ENCODE measurements at places on chromosomes 16 and 17.

DNA sequence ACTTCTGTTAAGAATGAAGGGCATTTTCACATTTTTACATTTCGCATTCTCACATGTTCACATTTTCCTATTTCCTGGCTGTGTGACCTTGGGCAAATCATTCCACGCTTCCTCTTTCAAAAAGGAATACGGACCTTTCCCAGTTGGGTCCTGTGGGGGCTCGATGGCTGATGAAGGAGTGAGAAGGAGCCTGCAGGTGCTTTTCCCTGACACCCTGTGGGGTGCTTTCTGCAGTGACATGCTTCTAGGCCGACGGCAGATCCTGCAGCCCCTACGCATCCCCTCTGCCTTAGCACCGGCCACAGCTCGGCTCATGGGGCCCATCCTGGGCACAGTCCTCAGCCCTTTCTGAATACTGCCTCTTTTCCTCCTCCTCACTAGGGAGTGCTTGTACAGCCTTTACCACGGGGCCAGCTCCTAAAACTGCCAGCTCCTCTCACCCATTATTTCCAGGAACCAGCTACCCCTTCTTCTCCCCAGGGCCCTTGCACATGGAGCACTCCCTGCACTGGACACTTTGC lies 91.0 kb downstream of the FOXL1 start:
- no peak for DNase-seq

GRCh38 chr16:15509593-15510535 lies 75.5 kb downstream of the BMERB1 start:
- DNase-seq, result no peak

- no peak for DNase-seq
Observed at GRCh38 chr16:27500801-27501200, 48.9 kb downstream of the GTF3C1 start.

- DNase-seq, result no peak
Observed at GRCh38 chr17:42290577-42290976, 2.3 kb downstream of the STAT5A start.

- no peak for DNase-seq
Observed at GRCh38 chr17:4068918-4069317, 73.9 kb downstream of the ZZEF1 start.

GRCh38 chr17:51673070-51673469 lies 412.7 kb downstream of the UTP18 start:
- DNase-seq, result no peak

DNA sequence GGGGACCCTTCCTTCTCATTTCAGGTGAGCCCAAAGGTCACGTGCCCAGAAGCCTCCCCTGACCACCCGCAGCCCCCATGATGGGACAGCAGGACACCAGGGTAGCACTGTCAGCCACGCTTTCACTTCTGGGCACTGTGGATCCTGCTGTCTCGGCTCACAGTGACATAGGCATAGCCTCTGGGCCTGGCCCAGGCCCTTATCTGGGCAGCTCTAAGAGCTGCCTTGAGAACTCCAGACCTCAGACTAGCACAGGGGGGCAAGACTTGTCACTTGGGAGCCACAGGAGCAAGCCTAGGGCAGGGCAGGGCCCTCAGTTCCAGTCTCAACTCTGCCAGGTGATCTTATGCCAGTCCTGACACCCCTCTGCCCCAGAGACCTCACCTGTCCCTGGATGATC lies 4.7 kb downstream of the NATD1 start:
- no peak for DNase-seq

DNA sequence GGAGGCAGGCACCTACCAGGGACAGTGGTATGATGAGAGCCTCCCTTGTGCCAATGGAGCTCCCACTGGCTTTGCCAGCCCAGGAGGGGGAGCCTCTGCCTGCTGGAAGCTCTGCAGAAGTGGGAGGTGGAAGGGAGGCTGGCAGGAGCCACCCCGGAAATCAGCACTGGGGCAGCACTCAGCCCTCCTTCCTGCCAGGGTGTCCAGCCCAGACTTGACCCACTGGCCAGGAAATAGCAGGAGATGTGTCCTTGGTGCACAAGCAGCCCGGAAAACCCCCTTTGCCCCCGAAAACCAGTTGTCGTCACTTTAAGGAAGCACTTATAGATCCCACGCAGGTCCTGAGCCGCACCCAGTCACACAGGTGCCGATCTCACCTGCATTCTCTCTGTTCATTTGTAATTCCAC lies 49.3 kb upstream of the CACNG4 start:
- no peak for DNase-seq

- no peak for DNase-seq
Observed at GRCh38 chr16:15466886-15467781, 32.7 kb downstream of the BMERB1 start.

DNA sequence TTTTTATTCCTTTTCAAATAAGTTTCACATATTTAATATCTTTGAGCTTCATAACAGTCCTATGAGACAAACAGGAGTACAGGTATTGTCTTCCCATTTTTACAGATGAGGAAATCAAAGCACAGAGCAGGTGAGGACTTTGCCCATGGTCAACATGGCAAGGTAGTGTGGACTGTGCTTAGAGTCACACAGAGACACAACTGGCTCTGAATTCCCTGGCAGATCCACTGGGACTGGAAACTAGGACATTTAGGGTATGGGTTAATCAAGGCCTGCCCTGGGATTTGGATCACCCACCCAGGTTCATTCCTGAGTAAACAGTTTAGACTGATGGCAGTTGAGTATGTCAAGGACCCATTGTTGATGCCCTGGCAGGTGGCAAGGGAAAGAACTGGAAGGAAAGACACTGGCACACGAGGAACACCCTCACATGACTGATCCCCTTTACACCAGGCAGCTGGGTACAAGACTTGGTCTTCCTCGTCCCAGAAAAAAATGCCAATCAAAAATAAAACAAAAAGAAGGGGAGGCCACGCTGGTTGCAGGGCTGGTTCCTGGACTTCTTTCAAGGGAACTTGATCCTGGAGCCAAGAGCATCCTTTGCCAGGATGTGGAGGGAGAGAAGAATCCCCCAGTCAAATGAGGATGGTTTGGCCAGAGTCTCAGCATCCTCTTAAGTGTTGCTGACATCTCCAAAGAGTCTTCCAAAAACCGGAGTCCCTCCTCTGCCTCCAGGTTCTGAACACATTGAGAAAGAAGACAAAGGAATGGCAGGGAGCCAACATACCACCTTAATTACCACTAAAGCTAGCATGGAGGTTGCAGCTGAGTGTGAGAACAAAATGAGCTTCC lies 34.9 kb downstream of the CHD9 start:
- no peak for DNase-seq

- DNase-seq, result no peak
Observed at GRCh38 chr17:28725660-28726225, 290 bp downstream of the TLCD1 start.

- DNase-seq, result peak; percentile 55
Observed at GRCh38 chr17:3535253-3535995, 22.2 kb downstream of the TRPV3 start.

DNA sequence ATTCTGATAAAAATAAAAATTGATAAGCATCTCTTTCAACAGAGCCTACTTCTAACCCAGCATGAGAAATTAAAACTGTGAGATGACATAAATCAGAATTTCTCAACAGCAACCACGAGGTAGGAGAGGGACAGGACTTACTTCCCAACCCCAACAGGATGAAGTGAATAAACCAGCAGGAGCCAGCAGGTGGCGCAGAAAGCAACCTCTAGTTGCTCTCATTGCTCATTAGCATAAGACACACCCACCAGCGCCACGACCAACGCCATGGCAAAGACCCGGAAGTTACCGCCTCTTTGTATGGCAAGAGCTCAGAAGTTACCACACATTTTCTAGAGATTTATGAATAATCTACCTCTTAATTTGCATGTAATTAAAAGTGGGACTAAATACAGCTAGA lies 189.4 kb upstream of the CDH8 start:
- peak; percentile 13 for DNase-seq

DNA sequence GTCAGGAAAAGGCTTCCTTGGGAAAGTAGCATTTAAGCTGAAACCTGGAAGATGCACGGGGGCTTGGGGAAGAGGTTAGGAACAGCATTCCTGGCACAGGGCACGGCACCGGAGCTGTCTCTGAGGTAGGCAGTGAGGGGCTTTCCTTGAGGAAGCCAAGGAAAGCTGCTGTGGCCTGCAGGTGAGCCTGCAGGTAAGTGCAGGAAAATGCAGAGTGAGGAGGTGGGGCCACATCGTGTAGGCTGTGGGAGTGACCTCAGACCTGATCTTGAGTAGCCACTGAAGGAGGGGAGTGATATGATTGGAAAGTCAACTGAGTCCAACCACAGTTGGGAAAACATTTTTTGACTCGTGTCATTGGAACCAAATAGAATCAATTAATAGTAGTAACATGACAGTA lies 79.5 kb downstream of the CDK5R1 start:
- no peak for DNase-seq

DNA sequence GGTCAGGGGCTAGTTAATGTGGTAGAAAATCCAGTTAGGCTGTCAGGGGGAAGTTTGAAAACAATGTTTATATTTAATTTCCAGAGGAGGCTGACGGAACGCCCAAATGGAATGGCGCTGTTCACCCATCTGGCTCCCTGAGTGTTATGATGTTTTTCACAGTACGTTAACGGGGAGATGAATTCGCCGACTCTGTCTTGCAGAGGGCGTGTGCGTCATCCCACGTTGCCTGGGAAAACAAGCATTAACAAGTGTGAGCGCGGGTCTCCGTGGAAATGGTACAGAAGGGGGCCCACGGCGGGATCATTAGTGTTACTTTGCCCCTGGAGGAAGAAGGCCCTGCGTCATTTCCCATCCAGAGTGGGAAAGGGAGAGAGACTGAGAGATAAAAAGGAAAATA lies 29.6 kb downstream of the RGS9 start:
- no peak for DNase-seq

DNA sequence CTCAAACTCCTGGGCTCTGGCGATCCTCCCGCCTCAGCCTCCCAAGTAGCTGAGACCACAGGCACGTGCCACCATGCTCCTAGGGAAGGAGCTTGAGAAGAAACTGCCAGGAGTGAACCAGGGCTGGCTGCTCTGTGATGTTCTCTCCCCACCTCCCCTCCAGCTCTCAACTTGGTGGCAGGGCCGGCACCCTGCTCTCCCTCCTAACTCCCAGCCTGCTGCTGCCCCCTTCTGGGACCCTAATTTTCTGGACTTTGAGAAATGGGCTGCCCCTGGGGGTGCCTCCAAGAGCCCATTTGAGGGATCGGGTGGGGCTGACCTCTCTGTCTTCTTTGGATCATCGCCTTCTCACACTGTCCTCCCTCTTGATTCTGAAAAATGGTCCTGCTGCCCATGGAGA lies 14.9 kb upstream of the STAT3 start:
- DNase-seq, result no peak

GRCh38 chr17:64264891-64265290 lies 1.8 kb upstream of the TEX2 start:
- DNase-seq, result no peak

GRCh38 chr16:12329246-12329995 lies 352.9 kb downstream of the SNX29 start:
- DNase-seq, result no peak

- no peak for DNase-seq
Observed at GRCh38 chr17:41785859-41786226, 668 bp downstream of the JUP start.

DNA sequence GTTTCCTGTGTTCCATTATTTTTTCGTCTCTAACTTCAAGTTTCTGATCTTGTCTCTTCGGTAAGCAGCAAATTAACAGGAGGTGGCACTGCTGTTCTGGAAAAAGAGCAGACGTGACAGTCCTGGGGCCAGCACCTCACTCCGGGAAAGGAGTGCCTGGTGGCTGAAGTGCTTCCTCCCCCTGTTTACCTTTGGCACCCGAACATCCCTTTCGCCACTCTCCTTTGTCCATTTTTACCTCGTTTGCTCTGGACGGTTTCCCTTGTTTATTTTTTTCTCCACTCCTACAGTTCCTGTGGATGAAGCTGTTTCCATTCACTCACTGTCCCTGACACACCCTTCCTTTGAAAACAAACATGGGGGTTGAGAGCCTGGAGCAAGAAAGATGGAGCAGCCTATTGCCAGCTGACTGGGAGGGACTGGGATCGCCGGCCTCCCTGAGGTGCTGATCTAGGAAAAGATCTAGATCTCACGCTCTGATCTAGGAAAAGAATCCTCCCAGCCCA lies 12.6 kb downstream of the SAP30BP start:
- DNase-seq, result no peak

DNA sequence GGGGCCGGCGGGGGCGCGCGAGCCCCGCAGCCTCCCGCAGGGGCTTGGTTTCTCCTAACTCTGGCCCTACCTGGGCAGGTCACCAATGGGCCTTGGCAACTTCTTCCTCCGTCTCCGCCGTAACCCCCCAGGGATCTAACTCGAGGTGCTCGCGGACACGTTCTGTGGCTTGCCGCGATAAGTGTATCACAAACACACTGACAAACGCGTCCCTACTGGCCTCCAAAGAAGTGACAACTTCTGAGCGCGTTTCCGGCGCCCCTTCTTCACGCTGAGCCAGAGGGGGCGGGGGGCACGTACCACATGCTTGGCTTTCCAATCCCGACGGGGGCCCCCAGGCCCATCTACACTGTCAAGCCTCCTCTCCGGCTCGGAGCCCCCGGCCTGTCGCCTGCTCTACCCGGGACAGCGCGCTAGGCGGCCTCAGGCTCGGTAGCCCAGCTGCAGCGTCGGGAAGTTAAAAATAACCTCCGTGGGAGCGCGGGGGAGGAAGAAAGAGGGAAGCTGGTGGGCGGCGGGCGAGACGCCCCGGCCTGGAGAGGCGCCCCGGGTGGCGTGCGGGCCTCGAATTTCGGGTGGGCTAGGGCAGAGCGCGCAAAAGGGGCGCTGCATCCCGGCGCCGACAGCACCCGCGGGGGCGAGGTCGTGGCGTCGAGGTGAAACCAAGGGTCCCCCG lies 725 bp upstream of the SPHK1 start:
- DNase-seq, result no peak

- no peak for DNase-seq
Observed at GRCh38 chr16:74667255-74667700, 601 bp upstream of the RFWD3 start.

GRCh38 chr16:63323722-63324705 lies 1287.8 kb upstream of the CDH8 start:
- no peak for DNase-seq

DNA sequence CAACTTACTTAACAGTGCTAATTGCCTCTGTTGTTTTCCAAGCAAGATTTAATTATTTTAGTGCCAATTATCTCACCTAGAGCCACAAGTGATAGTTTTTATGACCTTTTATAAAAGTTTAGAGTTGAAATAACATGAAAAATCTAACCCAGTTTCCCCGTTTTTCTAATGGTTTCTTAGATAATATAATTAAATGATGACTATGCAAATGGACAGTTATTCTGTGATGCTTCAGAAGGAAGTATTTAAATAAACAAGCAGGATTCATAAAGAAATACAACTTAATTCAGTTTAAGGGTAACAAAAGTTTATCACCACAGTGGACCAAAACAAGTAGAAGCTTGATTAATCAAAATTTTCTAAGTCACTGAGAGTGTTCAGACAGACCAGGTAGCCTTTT lies 721.2 kb upstream of the SOX9 start:
- no peak for DNase-seq

DNA sequence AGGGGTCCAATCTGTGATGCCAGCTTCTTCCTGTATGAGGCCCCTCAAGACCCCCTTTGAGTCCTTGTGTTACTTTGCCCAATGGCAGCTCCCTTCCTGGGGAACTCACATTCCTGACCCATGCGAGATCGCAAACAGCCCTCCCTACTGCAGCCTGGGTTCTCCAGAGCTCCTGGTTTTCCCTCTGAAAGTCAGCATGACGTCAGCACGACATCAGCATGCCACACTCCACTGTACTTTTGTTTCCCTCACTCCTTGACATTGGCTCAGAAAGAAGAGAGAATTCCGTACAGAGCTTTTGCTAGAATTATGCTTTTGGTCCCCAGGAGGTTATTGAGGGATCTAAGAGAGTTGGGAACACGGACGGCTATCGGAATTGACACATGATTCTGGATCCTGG lies 168.1 kb upstream of the PIRT start:
- no peak for DNase-seq

All from fibroblast of the conjunctiva (primary cell).